ENCODE measurements at places on chromosomes 2 and 18.
A peak's percentile ranks its signal among the peaks of the same experiment; 100 is the strongest.

DNA sequence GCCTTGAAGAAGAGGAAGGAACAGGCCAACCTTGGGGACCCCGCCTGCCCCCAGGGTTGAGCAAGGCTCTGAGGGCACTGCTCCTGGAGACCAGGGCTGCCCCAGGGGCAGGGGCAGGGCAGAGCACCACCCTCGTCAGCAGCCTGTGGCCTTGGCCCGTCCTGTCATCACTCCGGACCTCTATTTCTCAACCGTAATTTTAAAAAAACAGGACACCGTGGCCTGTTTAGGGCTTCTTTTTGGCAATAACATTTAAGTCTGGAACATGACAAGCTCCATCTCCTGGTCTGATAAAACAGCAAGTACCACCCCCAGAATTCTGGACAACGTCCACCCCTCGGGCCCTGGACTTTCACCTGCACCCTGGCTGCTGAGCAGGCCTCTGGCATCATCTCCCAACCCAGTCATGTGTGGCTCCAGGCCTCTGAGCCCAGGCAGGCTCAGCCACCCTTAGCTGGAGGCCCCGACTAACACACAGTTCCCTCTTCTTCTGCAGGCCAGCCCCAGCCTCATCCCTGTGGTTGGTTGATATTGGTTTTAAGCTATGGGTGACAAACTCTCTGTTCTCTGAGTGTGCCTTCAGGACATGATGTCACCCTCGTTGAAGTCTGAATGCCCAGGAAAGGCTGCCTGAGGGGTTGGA is 22.6 kb upstream of the ID2 start:
- DNase-seq = no peak

DNA sequence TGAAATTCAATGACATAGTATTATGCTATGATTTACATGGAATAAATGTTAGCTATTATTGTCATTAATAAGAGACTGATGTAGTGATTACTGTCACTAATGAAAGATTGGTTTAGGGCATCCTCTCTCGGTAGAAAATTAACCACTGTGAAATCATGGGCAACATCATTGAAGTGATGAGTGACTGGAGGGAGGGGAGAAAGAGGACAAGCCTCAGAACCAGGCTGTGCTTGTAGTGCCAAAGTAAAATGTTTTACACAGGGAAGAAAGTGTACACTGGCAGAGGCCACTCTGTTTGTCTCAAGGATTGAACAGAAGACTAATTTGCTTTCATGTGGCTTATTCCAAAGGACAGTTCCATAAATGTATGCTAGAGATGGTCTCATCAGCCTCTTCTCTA is 456.2 kb upstream of the TCF4 start:
- DNase-seq = no peak

DNA sequence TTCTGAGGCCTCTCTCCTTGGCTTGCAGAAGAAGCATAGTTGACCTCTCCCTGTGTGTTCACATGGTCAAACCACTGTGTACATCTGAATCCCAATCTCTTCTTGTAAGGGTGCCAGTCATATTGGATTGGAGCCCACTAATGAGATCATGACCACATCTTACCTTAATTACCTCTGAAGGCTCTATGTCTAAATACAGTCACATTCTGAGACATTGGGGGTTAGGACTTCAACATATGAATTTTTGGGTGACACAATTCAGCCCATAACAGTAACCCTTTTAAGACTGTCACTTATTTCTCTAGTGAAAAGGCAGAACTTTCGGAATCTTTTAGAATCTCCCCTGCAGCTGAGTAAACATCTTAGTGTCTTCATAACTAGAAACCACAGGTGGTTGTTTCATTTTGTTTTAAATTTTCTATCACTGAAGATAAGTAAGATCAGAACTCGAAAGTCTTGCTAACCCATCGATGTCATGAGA is 33.3 kb downstream of the BMP10 start:
- no peak for DNase-seq

DNA sequence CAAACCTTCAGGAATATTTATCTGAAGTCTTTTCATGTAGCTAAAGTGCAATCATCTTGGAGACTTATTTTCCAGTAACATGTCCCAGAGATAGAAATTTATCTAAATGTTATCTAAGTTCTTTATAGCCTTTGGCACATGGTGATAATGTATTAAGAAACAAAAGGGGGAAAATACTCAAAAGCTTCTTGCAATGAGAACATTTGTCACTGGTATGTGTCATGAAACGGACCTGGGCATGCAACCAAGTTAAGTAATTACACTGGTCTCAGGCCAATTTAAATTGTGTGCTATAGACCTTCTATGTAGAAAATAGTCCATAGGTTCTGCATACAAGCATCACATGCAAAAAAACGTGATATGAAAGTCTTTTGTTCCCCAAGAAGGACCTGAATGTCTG is 136.2 kb downstream of the SLC8A1 start:
- DNase-seq = no peak

- no peak for DNase-seq
These were observed 288.3 kb downstream of the CYP26B1 start for GRCh38 chr2:71859211-71859847.

- DNase-seq = no peak
These were observed 91.5 kb downstream of the CCBE1 start for GRCh38 chr18:59605633-59606192.

- no peak for DNase-seq
These were observed 7.1 kb downstream of the NEURL3 start for GRCh38 chr2:96498021-96498431.

DNA sequence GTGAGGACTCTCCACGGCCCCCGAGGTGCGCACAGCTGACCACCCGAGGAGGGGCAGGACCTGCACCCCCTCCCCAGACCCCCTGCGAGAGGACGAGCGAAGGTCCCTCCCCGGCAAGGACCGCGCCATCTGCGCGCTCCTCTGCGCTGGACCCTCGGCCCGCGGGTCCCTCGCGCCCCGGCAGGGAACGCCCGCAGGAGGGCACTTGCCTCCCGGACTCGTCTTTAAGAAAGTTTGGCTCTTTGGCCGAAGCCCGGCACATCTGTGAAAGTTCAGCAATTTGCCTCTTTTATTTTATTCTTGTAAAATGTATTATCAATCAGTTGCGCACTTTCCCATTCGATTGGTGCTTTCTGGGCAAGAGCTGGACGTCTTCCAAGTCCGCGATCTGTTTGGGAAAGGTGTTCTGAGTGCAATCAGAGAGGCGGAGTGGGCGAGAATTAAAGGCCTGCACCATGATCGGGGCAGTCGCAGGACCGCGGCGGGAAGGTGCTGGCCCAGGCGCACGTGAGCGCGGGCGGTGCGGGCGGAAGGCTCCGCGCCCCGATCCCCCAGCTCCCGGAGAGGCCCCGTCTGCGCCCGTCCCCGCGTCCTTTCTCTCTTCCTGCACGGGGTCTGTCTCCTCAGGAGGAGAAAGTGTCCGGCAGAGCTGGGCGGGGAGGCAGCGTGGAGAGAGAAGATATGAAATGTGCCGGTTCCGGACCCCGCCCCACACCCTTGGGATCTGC is 1.6 kb upstream of the ALKAL2 start:
- DNase-seq = peak; percentile 17

GRCh38 chr18:4405965-4406364 is 49.1 kb downstream of the DLGAP1 start:
- DNase-seq = no peak

DNA sequence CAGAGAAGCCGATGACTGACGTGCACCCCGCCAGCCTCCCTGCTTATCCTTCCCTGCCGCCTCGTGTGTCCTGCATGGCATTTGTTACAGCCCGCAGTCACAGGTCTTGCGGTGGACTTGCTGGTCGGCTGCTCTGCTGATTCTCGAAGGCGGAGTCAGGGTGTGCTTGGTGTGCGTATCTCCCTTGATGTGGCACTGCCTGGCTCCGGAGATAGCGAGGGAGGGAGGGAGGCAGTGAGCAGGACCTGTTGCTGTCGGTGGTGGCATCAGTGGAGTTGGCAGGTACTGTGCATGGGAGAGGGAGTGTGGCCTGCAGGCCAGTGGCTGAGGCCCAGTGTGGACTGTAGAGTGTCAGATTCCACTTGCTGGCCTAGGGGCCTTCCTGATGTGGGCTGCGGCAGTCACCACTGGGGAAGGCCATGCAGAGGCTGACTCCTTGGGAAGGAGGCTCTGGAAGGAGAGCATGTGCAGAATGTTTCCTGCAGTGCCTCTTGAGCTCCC is 198.9 kb downstream of the AGAP1 start:
- DNase-seq = no peak

DNA sequence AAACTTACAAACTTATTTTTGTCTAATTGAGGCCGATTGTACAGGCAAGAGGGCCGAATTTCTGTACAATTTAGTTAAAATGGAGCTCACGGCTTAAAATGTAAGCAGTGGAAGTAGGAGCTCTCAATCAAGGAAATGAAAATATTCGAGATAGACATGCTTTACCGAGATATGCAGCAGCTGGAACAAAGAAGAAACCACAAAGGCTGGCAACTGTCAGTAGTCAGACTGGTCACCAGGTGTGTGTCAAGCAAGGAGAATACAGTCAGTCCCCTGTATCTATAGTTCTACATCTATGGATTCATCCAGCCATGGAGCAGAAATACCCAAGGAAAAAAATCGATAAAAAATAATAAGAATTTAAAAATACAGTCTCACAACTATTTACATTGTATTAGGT is 122.6 kb downstream of the WDSUB1 start:
- no peak for DNase-seq

DNA sequence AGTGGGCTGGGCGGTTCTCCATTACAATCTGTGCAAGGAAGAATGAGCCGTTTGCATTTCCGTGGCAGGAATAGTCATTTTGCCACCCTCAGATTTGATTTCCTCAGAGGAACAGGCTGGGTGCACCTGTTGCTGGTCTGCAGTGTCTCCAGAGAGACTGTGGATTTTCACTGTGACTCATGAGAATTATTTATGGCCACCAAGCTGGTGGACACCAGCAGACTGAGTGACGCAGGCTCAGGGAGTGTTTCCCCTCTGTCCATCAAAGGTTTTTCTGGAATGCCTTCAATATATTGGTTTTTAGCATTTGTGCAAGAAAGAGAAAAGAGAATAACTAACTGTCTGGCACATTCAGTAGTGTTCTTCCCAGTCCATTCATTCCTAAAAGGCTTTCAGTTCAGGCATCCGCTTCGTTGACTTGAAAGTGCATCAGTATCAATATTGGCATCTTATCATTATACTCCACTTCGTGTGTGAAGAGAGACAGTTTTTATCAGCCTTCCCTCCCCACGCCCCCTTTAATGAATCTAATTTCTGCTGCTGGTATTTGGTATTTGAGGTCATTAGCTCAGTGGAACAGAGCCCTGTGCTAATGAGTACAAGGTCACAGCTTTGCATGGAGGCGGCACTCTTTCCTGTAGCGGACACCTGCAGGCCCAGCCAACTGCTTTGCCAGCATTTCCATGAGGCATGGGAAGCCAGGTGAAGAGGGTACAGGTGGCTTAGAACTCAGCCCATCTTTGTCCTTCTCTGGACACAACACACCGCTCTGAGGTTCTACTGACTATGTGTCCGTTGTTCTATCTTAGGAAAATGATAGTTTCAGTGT is 39.9 kb downstream of the PRKCE start:
- no peak for DNase-seq

DNA sequence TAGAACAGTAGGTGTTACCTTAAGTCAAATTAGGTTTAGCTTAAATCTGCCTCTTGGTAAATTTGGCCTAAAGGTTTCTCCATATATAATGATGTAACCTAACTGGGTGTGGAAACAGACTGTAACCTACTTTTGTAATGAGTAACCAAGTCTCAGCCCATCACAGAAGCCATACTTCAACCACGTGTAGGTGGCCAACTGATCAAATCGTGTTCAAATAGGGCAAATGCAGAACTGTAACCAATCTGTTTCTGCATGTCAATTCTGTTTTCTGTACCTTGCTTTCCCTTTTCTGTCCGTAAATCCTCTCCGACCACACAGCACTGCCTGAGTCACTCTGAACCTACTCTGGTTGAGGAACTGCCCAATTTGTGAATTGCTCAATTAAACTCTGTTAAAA is 34.0 kb upstream of the PLA2R1 start:
- no peak for DNase-seq

- no peak for DNase-seq
These were observed 40.4 kb upstream of the SMAD2 start for GRCh38 chr18:47970664-47971531.

- DNase-seq = peak; percentile 4
These were observed 390.6 kb downstream of the ERBB4 start for GRCh38 chr2:212147921-212148513.

DNA sequence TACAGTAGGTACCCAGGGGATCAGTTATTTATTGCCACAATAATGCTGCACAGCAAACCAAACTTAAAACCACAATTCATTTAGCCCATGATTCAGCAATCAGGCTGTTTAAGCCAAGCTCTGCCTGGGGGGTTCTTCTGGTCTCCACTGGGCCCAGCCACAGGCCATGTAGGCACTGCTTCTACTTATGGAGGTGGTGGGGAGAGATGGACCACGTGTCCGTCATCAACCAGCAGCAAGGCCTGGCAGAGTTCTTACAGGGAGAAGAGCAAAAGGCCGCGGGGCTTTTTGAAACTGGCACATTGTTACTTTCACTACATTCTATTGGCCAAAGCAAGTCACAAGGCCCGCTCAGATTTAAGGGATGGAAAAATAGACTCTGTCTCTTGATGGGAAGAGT is 76.3 kb upstream of the DAPL1 start:
- no peak for DNase-seq

DNA sequence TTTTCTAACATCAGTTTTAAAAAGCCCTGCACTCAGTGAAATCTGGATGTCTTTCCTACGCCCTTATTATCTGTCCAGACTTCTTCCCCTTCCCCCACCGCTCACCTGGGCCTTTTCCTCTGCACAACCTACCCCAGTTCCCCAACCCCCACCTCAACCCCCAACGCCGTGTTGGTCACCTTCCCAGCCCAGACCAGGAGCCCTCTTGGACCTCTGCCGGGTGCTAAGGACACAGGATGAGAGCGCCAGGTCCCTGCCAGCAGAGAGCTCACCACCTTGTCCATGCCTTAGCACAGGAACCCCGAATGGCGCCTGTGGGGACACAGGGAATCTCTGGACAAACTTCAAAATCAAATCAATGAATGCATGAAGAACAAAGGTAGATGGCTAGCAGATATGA is 966 bp upstream of the RBM43 start:
- DNase-seq = no peak

DNA sequence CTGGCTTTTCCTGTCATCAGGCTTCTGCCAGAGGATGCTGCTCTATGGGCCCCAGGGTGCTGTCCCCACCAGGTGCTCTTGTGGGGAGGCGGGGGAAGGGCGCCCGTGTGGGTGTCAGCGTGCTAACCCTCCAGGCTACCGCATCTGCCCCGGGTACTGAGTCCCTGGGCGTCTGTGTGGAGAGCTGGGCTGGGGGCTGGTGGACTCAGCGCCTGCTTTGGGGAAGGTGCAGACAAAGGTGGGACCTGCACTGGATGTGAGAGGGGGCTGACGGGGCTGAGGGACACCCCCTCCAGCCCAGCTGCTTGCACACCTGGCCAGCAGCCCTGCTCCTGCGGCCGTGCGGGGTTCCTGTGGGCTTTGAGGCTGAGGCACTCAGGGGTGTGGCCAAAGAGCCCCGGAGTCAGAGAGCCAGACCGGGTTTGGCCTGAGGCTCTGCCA is 120.7 kb upstream of the PXDN start:
- no peak for DNase-seq

Measured in kidney capillary endothelial cell (primary cell).